SJSA1 (cell line): ENCODE measurements at places on chromosomes 1 and 21. TPM values are rescaled to one million over a fixed set of nuclear protein-coding genes. Genes with fewer than 3 reads are reported as not detected.

ANXA9 gene
- total RNA-seq, result 0.66 TPM in 1 of 2 replicates, not detected in the other

C1orf116 gene
- total RNA-seq, result 0.03 TPM in 1 of 2 replicates, not detected in the other

DNA sequence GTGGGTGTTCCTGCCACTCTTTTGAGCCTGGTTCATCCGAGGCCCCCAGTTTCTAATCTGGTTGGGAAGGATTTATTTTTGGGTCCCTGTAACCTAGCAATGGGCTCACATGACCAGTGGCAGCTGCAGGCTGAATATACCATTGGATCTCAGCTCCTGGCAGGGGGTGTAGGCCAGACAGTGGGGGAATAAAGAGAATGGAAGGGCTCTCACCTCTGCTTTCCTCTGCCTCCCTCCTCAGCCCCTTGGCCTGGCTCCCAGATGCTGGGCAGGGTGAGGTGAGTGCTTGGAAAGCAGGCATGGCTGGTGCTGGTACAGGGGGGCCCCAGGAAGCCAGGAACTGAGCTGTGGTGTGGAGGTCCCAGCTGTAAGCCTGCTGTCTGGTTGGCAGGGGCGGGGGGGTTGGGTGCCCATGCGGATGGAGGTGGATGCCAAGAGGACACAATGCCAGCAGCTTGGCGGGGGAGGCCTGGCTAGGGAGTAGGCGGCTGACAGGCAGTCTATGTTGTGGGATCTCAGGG lies 3.6 kb upstream of the GPR61 start:
- no peak overlapping the region for H3K4me3 ChIP-seq
- H3K27me3 ChIP-seq, result no peaks in the 10 kb centered on the region
- peaks cover 5% of the 10 kb centered on the region for H3K4me1 ChIP-seq
- no peak overlapping the region for H3K27ac ChIP-seq
- H3K36me3 ChIP-seq, result no peaks in the 10 kb centered on the region

DNA sequence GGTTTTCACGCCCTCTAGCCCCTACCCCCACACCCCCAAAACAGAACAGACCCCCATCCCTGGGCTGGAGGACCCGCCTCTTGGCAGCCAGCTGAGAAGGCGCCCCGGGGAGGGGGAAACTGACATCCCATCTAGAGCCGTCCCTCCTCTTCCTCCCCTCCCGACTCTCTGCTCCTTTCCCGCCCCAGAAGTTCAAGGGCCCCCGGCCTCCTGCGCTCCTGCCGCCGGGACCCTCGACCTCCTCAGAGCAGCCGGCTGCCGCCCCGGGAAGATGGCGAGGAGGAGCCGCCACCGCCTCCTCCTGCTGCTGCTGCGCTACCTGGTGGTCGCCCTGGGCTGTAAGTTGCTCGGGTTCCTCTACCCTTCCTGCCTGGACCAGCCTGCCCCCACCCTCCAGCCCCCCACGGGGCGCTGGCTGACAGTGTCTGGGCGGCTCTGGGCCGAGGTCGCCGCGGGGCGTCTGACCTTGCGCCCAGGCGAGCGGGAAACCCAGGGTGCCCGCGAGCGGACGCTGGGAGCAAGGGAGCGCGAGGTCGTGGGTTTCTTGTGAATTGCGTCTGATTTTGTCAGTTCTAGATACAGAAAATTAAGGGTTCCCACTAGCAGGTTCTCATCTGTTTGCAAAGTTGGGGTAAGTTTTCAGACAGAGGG lies 618 bp downstream of the JAM2 start:
- H3K27me3 ChIP-seq, result peaks cover 39% of the 10 kb centered on the region
- peak overlapping the region; percentile 32 for H3K4me3 ChIP-seq
- H3K36me3 ChIP-seq, result no peaks in the 10 kb centered on the region
- peak; percentile 16 for DNase-seq
- H3K27ac ChIP-seq, result no peak overlapping the region

- H3K4me1 ChIP-seq, result peaks cover 14% of the 10 kb centered on the region
- no peak for DNase-seq
- no peak overlapping the region for H3K4me3 ChIP-seq
Observed at GRCh38 chr1:154735804-154736168, 127.8 kb upstream of the ADAR start.

GRCh38 chr1:181482521-181483284 lies 614 bp upstream of the CACNA1E start:
- no peaks in the 10 kb centered on the region for H3K36me3 ChIP-seq
- H3K4me1 ChIP-seq, result no peaks in the 10 kb centered on the region
- H3K27ac ChIP-seq, result no peak overlapping the region
- peaks cover 47% of the 10 kb centered on the region for H3K27me3 ChIP-seq
- no peak overlapping the region for H3K4me3 ChIP-seq

DNA sequence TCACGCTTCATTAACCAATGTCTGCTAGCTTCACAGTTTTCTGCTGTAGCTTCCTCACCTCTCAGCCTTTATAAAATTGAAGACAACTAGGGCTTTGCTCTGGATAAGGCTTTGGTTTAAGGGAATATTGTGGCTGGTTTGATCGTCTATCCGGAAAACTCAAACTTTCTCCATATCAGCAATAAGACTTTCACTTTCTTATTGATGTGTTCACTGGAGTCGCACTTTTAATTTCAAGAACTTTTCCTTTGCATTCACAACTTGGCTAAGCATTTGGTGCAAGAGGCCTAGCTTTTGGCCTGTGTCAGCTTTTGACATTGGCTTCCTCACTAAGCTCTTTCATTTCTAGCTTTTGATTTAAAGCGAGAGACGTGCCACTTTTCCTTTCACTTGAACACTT lies 12.9 kb downstream of the COA6 start:
- H3K4me1 ChIP-seq, result no peaks in the 10 kb centered on the region
- DNase-seq, result no peak
- H3K27ac ChIP-seq, result no peak overlapping the region
- peaks cover 9% of the 10 kb centered on the region; the same call in 1 of the 2 replicates for H3K36me3 ChIP-seq

GRCh38 chr1:59184365-59184905 lies 112.5 kb upstream of the FGGY start:
- no peaks in the 10 kb centered on the region for H3K36me3 ChIP-seq
- no peak overlapping the region for H3K4me3 ChIP-seq
